ENCODE measurements at places on chromosomes 13 and 19.
A peak's percentile ranks its signal among the peaks of the same experiment; 100 is the strongest.

GRCh38 chr19:40130013-40130412 is 39.3 kb upstream of the ZNF780A start:
- no peak for DNase-seq

- DNase-seq = no peak
These were observed 33.0 kb downstream of the GJA3 start for GRCh38 chr13:20127562-20128458.

GRCh38 chr13:79287939-79288795 is 117.9 kb downstream of the RBM26 start:
- no peak for DNase-seq

- no peak for DNase-seq
These were observed 1315.4 kb downstream of the EFNB2 start for GRCh38 chr13:105220063-105220462.

GRCh38 chr13:80962173-80962572 is 621.2 kb upstream of the SPRY2 start:
- DNase-seq = no peak

DNA sequence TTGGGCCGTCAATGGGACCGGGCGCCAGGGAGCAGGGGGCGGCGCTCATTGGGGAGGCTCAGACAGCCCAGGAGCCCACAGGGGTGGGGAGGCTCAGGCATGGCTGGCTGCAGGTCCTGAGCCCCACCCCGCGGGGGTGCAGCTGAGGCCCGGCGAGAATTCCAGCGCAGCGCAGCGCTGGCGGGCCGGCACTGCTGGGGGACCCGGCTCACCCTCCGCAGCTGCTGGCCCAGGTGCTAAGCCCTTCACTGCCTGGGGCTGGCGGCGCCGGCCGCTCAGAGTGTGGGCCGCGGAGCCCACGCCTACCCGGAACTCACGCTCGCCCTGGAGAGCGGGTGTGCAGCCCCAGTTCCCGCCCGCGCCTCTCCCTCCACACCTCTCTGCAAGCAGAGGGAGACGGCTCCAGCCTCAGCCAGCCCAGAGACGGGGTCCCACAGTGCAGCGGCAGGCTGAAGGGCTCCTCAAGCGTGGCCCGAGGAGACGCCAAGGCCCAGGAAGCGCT is 1227.4 kb downstream of the PCDH17 start:
- no peak for DNase-seq

GRCh38 chr19:29492769-29493168 is 33.0 kb upstream of the VSTM2B start:
- no peak for DNase-seq

DNA sequence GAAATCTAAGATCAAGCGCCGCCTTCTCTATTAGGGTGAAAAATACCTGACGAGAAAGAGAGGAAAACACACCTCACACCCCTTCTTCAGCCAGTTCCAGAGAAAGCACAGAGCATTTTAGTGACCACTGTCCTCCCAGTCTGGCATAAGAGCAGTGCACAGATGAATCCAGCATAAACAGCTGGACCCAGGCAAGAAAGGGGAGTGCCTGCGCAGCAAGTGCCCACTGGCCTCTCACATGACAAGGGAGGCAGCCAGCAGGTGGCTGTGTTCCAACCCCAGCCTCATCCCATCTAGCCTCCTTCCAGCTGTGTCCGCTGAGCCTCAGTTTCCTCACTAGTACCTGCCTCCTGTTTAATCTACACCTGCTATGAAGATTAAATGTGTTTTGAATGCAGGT is 8.0 kb downstream of the MED26 start:
- no peak for DNase-seq

GRCh38 chr13:71219698-71220415 is 647.1 kb downstream of the DACH1 start:
- DNase-seq = no peak

DNA sequence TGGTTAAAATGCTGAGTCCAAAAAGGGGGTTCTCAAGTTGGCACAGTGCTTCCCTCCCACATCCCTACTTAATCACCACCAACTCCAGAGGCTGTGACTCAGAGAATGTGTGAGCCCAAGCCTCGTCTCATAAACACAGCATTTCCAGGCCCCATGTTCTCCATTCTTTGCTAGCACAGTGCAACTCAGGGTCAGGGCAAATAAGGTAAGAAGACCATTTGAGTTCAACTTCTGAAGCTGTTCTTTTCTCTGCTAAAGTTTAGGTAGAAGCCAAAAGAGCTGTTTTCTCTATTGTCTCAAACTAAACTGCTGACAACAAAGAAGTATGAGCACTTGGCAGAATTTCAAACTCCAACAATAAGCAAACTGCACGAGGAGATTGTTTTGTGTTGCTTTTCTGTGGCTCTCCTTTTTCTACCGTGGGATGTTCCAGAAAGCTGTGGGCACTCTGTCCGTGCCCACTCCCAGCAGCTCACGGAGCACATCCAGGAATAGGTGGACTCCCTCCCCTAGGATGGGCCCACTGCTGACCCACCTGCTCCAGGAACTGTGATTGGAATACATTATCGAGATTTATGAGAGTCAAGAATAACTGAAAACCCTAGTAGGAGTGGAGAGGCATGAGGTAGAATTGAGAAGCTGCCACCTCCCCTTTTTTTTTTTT is 494.3 kb downstream of the COG6 start:
- no peak for DNase-seq

- DNase-seq = no peak
These were observed 68.7 kb downstream of the RASL11A start for GRCh38 chr13:27339299-27339698.

DNA sequence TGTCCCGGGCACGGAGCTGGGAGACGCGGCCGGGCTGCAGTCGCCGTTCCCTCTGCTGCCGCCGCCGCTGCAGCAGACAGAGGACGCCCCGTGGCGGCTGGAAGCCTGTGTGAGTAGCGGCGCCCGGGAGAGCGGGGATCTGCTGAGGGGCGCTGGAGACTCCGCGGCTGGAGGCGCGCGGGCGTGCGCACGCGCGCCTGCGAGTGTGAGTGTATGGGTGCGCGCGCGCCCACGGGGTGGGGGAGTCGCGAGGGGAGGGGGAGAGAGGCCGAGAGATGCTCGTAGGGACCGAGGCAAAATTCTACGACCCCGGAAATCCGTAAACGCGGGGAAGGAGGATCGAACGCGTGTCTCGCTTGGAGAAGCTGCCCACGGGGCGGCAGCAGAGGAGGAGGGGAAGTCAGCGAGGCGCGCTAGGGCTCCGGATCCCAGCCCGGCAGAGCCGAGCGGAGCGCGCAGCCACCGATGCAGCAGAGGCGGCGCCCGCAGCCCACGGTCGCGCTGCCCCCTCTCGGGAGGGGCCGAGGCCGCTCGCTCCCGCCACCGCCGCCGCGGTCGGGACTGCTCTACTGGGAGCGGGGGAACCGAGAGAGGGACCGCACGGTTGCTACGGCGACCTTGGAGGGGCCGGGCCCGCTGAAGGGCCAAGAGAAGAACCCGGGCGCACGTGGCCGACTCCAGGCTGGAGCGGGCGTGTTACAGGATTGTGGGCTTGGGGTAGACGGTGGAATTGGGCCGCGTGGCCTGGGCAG is at the start of gene ENOX1:
ENOX1 (minus strand) TSS at position 207 of the 752 bp plus-strand sequence.
- peak; percentile 3 for DNase-seq

GRCh38 chr13:79354285-79354684 is 51.8 kb downstream of the RBM26 start:
- no peak for DNase-seq

- no peak for DNase-seq
These were observed 415.9 kb downstream of the FGF9 start for GRCh38 chr13:22086597-22087330.

DNA sequence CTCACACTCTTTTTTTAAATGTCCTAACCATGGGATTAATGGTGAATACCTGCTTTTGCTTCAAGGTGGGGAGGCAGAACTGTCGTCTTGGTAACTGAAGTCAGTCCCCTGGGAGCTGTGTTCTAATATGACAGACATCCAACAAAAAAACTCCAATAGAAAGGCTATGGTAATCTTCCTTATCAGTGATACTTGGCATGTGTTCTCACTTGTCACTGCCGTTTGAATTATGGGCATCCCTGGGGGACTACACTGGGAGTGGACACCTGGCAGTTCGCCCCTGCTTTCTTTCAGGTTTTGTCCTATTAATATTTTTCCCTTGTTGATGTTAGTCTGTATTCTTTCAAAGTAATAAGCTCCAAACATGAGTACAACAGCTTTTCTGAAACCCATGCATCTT is 252.6 kb downstream of the SLITRK5 start:
- DNase-seq = no peak

DNA sequence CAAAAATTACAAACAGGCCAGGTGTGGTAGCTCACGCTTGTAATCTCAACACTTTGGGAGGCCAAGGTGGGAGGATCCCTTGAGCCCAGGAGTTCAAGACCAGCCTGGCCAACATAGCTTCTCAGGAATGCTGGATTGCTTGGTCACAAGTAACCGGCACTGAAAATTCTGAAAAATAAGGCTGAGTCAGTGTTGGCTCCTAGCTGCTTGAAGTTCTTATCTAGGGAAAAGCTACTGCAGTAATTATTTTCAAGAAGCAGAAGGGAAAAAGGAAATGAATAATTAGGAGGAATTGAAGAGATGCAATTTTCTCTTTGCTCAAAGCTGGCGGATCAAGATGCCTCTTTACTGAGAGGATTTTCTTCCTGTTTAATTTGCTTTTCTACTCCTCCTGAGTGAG is 75.0 kb upstream of the GTF3A start:
- no peak for DNase-seq

DNA sequence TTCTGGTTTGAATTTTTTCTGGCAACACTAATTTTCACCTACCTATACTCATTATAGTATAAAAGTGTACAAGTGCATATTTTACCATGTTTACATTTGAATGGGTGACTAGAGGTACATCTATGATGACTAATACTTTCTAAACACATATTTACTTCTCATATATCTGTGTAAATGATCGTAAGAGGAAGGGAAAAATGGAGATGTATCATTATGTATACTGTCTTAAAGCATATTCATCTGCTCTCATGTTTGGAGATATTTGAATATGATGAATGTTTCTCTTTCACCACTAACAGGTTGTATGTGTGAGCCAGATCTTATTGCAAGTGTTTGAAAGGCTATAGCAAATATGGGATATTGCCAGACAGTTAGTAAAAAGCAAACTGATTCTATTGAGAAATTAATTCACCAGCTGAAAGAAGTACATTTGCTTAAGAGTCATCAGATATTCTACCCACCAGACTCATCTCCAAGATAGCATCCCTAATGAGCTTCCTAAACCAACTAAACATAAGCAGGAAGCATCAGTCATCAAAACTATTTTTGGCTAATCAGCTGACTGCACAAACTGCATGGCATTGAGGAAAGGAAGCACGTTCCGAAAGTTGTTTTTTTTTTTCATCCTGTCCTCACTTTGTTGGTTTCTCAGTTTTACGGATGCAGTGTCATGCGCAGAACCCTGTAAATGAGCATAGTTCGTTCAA is 738.2 kb downstream of the GPC5 start:
- no peak for DNase-seq

GRCh38 chr19:11496391-11497163 is 9.1 kb downstream of the ZNF653 start:
- peak; percentile 48 for DNase-seq

GRCh38 chr19:10390652-10391286 is 10.4 kb upstream of the TYK2 start:
- peak; percentile 50 for DNase-seq

GRCh38 chr13:44306371-44307192 is 67.0 kb upstream of the SERP2 start:
- no peak for DNase-seq

GRCh38 chr13:34777914-34778303 is 164.2 kb upstream of the NBEA start:
- DNase-seq = no peak

DNA sequence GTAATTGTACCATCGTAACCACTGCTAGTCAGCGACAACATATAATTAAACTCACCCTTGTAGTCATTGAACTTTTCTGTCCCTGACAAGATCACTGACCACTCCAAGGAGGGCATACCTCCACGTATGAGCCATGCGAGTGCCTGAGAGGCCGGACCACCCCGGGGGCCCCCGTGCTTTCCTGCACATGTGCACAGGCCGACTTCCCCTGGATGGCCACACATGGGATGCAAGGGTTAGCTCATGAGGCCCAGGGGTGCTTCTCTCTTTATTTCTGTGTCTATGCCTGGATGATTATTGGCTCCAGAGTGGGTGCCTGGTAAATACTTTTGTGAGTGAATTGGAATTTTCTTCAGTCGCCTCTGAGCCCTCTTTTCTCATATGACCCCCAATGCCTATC is 82.8 kb upstream of the ZNF536 start:
- no peak for DNase-seq

DNA sequence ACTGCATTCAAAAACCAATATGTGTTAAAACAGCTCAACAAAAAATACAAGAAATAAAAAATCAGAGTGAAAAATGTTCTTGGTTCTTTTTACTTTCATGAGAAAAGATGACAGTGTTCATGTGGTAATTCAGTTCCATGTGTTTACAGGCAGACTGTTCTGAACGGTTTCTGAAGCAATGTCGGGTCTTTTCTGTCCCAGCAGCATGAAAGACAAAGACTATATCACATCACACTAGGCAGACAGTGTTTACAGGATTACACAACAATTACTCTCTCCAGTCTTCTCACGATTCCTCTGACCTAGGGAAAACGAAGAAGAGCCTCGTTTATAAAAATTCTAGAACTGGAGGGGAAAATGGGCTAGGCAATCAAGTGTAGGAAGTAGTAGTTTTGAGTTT is 83.4 kb downstream of the UBL3 start:
- no peak for DNase-seq

DNA sequence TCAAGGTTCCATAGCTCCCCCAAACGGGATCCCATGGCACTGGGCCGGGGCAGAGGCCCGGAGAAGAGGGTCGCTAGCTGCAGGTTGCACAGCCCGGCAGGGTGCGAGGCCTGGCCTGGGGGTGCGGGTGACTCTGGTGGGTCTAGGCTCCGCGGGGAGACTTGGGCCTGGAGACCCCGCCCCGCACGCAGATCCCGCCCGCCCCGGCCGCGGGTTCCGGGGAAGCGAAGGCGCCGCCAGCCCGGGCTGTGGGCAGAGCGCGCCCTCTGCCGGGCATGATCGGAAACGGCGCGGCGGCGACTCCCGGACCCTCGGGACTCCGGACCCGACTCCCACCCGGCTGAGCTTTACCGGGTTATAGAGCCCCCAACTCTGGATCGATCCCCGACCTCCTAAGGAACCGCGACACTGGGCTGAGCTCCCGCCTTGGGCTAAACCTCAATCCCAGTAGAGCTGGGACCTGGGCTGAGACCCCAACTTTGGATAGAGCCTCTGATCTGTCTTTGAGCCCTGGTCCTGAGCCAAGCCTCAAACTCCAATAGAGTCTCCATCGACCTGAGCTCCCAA is 3.1 kb upstream of the TNFAIP8L1 start:
- peak; percentile 54 for DNase-seq

GRCh38 chr19:10110972-10111317 is 548 bp upstream of the P2RY11 start:
- DNase-seq = no peak

DNA sequence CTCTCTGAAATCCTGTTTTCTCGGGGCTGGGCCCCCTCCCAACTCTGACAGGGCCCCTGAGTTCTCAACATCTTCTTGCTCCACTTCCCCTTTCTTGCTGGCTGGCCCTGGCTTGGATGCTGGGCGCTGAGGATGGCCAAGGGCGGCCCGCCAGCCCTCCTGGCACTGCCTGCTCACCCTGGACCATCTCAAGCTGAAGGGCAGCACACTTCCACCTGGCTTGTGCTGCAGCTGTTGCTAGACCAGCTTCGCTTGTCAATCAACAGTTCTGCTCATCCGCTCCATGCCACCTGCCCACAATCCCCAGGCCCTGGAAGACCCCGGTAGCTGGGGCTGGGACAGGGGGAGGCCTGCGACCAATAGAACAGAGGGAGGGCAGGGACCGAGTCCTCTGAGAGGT is 6.9 kb upstream of the GMIP start:
- no peak for DNase-seq

Data from stimulated activated CD4-positive, alpha-beta T cell treated with anti-CD3 and anti-CD28 coated beads, TNF-alpha, amount 100 ng/mL, for 4 hours (primary cell).